ENCODE measurements at places on chromosomes 5 and 9.
A peak's percentile ranks its signal among the peaks of the same experiment; 100 is the strongest.

GRCh38 chr9:127201071-127201541, 63.5 kb upstream of the GARNL3 start:
- DNase-seq: no peak

DNA sequence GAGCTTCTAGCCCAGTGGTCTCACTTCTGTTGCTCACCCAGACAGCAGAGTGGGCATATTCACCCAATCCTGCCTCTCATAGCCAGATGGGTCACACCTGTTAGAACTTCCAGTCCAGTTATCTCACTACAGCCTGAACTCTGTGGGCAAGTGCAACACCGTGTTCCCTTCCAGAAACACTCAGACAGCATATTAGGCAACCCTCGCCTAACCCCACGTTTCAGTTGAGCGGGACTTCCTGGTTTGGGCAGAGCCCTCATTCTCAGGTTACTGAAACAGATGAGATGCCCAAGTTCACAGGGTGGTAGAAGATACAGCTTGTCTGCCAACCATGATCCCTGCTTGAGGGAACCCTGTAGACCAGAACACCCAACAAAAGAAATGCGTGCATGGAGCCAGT, 538.2 kb downstream of the CYLC2 start:
- DNase-seq: no peak

GRCh38 chr5:23884405-23885031, 377.1 kb downstream of the PRDM9 start:
- no peak for DNase-seq

DNA sequence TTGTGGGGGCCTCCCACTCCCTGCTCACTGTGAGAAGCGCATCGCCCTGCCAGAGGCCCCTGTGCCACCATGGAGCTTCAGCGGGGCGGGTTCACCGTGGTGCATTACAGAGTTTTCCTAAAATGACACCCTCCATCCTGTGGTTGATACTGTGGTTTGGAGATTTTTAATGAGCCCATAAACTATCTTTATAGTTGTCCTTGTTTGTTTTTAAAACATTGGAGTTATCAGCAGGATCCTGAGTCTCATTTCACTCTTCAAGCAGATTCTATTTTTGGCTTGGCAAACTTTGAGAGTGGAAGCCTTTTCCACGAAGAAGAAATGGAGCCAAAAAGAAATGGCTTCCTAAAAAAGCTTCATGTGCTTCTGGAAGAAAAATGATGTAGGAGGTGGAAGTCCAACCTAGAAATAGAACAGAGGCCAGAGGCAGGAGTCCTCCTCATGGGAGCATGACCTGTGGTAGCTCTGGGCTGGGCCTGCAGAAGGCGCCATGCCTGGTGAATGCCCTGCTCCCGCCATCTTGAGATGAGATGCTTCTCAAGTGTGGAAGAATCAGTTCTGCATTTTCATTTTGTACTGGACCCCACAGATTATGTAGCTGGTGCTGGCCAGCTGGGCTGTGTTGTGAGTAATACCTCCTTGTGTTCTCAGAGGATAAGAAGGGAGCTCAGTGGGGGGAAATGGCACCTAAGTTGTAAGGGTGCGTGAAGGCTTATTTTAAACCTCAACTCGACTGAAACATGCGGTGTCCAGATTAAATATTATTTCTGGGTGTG, 79.0 kb upstream of the RAI14 start:
- no peak for DNase-seq

GRCh38 chr9:16026886-16027285, 474.0 kb downstream of the CCDC171 start:
- DNase-seq: no peak

DNA sequence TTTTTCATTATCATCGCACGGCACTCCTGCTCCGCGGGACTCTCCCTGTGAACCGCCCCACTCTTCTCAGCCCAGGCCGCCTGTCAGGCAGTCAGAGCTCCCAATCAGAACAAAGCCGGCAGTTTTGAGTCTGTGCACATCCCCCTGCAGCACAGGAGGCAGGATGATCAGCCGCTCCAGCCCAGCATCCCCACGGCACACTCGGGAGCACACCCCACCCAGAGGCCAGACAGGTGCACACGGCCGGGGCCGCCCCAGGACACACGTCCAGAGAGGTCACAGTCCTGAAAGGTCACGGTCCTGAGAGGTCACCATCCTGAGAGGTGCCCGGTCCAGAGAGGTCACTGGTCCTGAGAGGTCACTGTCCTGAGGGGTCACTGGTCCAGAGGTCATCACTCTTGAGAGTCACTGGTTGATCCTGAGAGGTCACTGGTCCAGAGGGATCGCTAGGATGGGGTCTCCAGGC, 8.4 kb downstream of the TPPP start:
- DNase-seq: no peak

DNA sequence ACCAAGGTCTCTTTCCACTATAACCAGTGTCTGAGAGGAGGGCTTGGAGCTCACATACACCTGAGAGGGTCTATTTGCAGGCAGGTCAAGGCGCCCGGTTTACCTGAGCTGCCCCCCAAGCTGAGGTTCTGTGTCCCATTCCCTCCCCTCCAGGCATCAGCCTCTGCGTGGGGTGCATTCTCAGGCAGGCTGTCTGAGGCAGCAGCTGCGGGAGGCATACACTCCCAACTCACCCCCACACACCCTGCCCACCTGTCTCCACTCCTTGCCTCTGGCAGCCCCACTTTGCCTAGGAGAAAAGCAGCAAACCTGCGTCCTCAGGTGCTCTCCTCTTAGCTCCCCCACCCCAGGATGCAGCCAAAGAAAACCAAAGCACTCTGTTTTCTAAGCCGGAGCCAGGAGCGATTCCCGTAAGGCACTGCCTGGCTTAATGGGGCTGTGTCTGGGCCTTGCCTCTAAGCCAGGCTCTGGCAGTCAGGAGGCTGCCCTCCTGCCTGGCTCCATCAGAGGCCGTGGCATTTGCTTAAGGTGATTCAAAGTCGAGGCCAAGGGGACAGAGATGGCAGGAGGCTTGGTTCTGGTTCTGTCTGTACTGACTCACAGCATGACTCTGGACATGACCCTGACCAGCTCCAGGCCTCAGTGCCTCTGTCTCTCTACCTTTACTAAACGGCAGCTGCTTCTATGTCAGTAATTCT, 139.2 kb upstream of the TRIM32 start:
- peak; percentile 41 for DNase-seq

DNA sequence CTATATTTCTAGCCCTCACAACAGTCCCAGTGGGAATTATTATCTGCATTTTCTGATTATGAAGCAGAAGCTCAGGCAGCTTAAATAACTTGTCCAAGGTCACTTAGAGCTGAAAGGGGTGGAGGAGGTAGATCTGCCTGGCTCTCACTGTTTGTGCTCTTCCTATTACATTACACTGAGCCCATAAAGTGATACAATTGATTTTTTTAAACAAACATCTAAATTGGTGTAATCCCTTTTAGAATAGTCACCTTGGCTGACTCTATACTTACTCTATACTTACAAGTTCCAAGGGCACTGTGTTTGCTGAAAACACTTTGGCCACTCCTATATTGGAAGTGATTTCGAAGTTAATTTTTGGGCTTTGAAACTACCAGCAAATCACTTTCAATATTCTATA, 144.7 kb downstream of the APBA1 start:
- no peak for DNase-seq

- peak; percentile 65 for DNase-seq
Measured at GRCh38 chr9:94085062-94085639, 887 bp downstream of the PTPDC1 start.

DNA sequence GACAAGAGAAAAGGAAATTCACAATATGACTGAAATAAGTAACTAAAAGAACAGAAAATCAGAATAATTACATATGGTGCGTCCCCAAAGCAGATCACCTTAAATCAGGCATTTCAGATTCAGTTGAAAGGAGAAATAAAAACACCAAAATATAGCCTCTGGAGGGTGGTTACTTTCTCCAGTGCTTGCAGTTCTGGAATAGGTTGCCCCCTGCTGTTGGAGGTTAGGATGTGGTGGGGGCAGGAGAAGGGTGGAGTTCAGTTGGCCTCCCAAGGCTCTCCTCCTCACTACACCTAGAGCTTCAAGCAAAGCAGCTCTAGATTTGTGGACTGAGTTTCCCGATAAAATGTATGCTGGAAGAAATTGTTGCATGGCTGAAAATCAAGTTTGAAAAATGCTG, 338.2 kb upstream of the TLE4 start:
- peak; percentile 36 for DNase-seq

DNA sequence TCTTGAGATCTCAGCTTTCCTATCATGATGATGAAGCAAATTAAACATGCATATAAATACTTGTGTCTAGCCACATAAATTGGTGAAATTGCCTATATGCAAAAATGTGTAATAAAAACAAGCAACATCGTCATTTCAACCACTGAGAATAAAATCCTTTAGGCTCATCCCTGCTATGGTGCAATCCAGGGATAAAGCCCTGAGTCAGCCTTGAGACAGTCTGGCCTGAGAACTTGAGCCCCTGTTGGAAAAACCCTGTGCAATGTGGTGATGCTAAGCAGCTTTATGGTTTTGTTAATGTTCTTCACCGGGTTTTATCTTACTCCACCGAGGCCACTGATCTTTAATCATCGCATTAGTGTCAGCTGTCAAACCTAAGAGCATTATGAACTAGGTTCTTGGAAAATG, 170.5 kb downstream of the DCP2 start:
- DNase-seq: no peak

GRCh38 chr5:68350176-68350575, 134.6 kb downstream of the PIK3R1 start:
- no peak for DNase-seq

- DNase-seq: peak; percentile 7
Measured at GRCh38 chr5:50867140-50867539, 200.7 kb downstream of the PARP8 start.
